ENCODE measurements at places on chromosomes 1 and 21.

DNA sequence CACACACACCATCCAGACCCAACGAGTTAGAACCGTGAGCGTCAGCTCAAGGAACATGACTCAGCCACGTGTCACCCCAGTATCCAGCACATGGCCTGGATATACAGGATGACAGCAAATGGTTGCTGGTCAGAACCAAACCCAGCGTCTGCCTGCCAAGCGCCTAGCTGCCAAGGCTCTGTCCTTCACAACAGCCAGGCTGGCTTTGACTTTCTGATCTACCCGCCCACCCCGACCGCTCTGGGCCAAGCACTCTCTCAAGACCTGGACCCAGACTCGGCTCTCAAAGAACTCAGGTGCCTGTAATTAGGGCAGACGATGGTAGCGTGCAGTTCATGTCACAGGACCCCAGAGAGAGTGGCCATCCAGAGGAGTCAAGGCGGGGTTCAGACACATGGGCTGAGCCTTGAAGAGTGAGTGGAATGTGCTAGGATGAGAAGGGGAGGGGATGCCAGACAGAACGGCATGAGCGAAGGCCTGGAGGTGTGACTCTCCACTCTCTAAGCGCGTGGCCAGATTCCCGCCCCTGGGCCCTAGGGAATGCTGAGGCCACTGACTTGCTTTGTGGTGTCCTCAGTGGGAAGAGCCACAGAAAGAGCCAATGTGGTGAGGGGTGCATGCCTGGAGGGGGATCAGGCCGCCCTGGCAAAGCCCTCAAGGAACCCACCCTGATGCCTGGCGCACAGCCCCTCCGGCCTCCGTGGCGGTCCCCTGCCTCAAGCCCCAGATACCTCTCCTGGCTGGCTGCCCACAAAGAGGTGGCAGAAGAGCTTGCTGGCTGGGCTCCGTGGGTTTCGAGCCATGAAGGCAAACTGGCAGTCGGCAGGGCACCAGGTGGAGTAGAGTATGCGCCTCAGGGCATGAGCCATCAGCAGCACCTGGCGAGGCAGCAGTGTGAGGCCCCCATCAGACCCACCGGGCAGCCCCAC, 7.0 kb downstream of the SH2D5 start:
- no peak for DNase-seq

DNA sequence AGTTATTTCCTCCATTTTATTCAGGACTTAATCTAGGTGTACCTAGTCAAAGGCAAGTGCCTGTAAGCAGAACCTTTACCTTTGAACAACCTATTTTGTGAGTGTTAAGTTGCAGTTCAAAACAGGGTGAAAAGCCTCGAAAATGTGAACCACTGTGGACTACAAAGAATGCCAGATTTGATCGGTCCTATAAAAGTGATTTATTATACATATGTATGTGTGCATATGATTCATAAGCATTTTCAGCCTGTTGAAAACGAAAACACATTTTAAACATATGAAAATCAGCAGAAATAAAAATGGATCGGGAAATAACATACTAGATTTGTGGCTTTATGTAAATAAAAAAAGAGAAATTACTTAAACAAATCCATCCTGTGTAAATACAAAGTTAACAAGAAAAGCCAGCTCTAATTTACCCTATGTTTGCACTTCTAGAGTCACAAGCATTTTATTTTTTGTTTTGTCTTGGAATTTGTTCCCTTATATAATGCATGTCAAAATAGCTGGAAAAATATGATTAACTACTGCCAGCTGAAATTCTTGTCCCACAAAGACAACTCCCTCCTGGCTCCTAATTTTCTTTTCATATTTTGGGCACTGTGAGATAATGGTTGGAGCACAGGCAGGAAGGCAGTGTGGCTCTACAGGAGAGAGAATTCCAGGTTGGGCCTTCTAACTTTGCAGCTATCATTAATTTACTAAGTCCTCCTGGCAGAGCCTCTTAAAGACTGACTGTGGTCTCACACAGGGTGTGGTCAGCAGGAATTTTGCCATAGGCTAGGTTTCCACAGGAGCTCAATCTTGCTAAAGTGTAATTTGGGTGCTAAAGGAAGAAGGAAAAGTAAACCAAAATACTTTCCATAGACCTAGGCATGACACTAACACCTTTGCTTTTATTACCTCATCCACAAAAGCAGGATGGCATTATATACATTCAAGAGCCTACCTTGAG, 70.2 kb upstream of the CDC42BPA start:
- DNase-seq = no peak

DNA sequence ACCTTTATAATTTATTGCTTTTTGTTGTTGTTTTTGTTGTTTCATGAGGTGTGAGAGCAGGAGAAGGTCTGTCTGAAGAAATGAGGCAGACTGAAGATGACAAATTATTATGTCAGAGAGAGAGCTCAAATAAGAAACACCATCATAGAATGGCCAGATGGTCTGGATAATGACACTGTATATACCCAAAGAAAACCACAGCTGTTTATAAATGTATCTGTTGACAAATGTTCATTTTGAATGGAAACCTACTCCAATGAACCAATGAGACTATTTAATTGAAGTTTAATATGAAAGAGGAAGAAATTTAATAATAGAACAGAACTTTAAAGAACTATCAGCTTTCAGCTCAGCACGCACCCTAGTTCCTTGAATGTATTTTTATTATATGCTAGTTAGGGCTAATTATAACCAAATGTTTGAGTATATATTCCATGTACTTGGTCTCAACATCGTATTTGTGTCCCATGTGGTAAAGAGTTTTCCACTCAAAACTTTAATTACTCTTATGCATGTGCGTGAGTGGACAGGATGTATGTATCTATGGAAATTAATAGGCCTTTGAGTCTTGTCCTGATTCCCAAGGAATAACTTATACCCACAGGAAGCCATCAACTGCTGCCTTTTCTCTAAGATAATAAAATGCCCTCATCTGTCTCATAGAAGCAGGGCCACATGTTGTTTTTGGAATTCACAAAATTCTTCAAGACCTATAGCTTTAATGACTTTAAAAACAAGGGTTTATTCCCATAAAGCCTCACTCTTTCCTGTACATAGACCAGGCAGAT, 202.7 kb downstream of the KCNK2 start:
- no peak for DNase-seq

DNA sequence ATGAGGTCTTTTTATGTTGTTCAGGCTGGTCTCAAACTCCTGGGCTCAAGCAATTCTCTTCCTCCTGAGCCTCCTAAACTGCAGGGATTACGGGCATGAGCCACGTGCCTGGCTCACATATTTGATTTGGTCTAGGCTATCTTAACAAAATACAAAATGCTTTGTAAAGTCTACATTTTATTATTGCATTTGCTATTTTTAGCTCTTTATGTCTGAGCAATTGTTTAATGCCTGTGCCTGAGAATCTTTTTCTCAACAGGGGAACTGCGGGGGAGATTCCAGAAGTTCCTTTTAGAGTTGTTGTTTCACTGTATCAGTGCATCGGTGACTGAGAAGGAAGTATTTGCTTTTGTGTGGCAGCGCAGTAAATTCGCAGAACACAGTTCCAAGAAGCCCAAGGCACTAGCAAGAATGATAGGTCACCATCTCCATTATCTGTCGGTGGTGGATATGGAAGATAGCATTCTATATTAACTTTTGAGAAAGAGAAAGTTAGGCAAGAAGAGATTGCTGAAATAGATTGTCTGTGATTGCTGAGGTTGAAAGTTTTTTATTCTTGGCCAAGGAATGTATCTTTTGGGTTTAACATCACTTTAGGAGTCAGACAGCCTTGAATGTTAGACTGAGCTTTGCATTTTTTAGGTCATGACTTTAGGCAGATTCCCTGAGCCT, 167.3 kb downstream of the PDE4B start:
- no peak for DNase-seq

GRCh38 chr1:108592030-108592759, 32.3 kb downstream of the EEIG2 start:
- peak; percentile 11 for DNase-seq

DNA sequence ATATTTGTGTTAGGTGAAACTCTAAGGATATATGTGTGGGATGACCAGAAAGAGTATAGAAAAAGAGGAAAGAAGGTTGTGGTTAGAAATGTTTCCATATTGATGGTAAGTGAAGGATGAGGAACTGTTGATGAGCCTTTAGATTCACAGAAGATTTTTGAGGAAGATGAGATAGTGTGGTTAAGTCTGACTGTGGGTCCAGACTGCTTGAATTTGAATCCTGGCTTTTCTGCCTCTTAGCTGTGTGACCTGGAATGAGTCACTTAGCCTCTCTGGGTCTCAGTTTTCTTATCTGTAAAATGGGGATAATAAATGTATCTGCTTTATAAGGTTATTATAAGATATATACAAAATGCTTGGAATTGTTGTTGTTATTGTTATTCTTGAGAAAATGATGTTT, 27.5 kb downstream of the RGL1 start:
- DNase-seq = no peak

GRCh38 chr1:222314839-222315238, 233.1 kb downstream of the HHIPL2 start:
- DNase-seq = no peak

DNA sequence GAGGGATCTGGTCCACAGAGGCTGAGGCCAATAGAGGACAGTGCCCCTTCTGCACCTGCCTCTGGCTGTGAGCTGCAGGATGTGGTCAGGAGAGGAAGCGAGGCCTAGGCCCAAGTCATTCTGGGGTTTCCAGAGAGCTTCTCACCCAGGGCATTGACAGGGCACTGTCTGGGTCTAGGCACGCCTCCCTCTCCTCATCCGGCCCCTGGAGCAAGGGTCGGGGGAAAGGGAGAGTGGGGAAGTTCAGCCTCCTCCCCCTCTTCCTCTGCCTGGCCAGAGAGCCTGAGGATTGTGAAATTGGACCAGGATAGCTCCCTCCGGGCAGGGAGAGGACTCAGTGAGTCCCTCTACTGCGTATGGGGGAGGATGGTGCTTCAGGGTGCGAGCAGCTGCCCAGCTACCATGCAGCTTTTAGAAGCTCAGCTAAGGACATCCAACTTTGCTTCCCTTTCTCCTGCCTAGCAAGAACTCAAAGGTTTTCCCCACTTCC, 6.3 kb upstream of the INAVA start:
- peak; percentile 71 for DNase-seq

GRCh38 chr1:234901491-234902049, 227.1 kb downstream of the TOMM20 start:
- no peak for DNase-seq

GRCh38 chr21:32884062-32884461, 112.5 kb upstream of the PAXBP1 start:
- no peak for DNase-seq

GRCh38 chr1:60657926-60658325, 424.4 kb upstream of the NFIA start:
- no peak for DNase-seq

DNA sequence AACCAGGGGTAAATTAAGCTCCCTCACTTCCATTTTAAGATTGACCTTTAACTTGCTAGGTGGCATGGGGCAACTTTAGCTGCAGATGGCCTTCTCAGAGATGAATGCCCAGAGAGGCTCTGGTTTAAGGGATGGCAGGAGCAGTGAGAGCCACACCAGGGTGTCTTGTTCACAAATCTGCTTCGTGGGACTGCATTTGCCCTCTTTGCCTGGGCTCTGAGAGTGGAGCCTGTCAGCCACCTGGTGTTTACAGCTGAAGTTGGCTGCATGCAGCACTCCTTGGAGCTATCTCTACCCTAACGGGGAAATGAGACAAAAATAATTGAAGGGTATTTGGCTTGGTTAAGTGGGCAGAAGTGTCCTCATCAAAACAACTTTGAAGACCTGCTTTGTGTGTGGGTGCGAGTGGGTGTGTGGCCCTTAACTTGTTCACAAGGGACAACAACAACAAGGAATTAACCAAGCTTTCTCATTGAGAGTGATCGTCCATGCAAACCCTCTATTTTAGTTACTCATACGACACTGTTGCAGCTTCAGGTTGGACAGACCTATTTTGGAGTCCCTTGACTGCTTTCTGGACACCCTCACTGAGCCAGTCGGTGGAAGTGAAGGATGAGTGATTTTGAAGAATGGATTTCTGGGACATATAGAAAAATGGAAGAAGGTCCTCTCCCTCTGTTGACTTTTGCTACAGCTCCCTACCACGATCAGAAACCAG, 29.8 kb downstream of the PGM1 start:
- DNase-seq = no peak

DNA sequence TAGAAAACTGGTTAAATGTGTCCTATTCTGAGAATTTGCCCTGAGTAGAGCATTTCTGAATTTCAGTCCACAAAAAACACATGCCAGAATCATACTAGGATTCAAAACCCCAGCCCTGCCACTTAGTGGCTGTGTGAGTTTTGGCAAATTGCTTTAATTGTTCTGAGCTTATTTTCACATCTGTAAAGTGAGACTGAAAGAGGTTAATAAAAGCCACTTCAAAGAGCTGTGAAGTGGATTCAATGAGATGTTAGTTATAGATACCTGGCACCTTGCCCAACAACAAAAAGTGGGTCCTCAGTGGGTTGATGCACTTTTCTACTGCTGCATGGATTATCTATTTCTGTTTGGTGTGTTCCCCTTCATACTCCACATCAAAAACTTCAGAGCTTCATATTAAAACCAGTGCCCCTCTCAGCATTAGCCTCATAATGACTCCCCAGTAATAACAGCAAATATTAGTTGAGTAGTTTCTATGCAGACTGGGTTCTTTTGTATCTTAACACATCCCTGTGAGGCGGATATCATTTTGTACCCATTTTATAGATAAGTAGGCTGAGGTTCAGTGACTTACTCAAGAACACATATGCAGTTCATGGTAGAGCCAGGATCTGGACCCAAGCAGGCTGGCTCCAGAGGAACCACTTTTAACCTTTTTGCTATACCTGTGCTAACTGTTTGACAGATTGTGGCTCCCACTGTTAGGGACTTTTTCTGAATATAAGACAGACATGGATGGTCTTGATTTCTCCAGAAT, 14.2 kb upstream of the ADORA3 start:
- no peak for DNase-seq

- no peak for DNase-seq
Observed at GRCh38 chr21:39098696-39099200, 84.5 kb downstream of the PSMG1 start.

DNA sequence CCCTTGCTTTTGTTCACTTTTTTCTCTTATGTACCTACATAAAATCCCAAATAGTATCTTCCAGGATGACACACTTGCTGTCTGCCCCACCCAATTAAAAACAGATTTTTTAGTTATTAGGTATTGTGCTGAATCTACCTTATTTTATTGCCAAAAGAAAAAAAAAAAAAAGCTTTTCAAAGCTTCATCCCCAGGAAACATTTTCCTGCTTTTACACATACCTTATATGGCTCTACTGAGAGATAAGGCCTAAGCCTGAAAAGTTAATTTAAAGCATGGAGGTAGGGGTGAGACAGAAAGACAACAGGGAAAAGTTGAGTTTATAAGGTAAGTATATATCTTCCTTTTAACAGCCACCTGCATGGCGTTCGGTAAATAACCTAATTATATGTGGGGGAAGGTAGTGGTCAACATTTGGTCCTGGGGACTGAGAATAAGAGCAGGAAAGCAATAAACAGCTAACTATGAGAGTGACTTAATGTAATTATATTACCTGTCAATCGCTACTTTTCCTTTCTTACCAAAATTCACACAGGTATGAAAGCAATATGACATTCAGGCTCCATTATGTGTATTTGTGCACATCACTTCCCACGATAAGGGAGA, 54.6 kb upstream of the BOLA1 start:
- DNase-seq = no peak

DNA sequence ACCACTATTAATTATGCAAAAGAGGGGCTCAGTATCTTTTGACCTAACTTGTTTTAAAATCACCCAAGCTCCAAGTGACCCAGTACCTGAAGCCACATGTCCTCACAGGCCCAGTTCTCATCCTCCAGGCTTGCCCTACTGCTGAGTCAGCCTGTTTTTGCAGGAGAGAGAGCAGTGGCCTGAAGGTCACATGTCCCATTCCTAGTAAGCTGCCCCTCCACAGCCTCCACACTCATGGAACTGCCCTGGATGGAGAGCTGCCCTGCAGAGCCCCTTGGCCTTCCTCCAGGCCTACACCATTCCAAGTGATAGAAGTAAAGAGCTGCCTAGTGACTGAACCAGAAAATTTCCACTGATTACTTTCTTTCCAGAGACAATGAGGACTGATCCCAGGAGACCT, 139.8 kb upstream of the ST6GALNAC5 start:
- DNase-seq = no peak

All from central memory CD8-positive, alpha-beta T cell (primary cell).